ENCODE measurements at places on chromosomes 4 and X.

DNA sequence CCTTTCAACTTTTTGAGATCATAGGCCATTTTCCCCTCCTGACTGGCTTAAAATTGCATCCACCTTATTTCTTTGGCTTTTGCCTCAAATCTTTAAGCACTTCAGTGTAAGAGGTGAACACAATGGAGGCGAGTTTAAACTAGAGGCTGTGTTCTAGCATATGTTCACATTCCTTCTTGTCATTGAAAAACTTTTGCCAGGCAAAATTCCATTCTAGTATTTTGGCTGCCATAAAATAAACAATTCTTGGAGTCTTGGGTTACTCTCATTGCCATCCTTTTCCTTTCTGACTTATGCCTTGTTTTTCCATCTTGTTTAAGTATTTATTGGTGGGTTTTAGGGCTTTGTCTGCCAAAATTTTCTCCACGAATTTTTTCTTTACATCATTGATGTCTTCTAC lies 137.3 kb upstream of the ANXA10 start:
- DNase-seq: peak; percentile 26

GRCh38 chr4:20629186-20630106 lies 70.8 kb upstream of the PACRGL start:
- no peak for DNase-seq

GRCh38 chrX:132452911-132453550 lies 35.8 kb downstream of the MBNL3 start:
- no peak for DNase-seq

- DNase-seq: no peak
These were observed 95.7 kb downstream of the CPZ start for GRCh38 chr4:8688041-8688907.

DNA sequence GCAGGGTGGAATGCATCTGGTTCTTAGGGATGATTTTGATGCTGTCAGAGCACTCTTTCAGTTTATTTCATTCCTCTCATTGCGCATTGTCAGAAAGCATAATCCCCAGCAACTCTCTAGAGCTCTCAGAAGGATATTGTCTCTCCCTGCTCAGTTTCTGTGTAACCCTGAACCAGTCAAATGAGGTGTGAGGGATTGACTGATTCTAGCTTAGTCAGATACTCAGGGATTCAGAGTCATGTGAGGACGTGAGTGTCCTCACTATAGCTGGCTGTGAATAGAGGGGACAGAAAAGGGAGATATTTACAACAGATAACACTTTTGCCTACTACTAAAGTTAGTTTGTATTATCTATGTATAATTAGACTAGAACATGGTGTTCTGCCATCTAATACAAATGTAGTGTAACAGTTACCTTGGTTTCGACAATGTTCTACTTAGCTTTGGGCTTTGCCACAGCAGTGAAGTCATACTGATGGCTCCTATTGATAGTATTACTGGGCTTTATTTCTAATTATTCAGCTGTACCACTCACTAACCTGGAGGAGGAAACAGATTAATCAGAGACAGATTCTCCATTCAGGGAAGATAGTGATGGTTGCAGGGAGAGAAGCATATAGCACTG lies 19.5 kb downstream of the AP1AR start:
- DNase-seq: no peak

DNA sequence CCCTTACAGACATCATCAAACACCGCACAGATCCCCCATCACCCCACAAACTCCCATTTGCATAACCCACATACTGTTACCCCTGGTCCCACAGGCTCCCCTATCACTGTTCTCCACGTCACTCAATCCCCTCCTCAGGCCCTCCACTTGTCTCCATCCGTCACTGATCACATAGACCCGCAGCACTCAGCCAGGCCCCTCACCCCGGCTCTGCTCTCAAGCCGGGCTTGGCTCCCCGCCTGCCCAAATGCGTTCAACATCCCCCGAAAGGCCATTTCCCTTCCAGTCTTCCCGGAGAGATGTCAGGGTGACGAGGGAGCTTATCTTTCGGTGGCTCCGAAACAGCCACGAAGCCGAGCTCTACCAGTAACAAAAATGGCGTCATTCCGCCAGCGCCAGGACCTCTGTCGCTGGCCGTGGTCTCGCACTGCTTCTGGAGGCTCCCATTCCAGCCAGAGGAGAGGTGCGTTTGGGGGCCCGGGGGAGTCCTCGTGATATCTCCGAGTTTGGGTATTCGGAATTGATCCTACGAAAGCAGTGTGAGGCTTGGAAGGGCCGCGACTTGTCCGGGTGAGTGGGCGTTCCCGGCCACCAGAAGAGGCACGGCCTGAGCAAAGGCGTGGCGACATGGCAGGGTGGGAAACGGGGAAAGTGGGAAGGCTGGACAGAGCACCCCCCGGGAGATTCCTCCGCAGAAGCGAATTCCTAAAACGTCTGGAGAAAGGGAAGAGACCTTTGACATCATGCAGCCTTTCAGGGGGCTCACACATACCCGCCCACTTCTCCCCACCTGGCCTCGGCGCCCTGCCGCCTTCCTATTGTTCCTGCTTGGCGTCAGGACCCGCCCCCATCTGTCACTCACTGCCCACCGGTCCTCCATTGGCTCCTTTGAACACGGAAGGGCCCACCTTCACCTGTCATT lies at the start of gene ZNF630:
Gene ZNF630, minus strand, starts transcription at position 577 of the 922 bp plus-strand sequence. CDS start 4,754 bp downstream, outside the sequence.
- DNase-seq: no peak

DNA sequence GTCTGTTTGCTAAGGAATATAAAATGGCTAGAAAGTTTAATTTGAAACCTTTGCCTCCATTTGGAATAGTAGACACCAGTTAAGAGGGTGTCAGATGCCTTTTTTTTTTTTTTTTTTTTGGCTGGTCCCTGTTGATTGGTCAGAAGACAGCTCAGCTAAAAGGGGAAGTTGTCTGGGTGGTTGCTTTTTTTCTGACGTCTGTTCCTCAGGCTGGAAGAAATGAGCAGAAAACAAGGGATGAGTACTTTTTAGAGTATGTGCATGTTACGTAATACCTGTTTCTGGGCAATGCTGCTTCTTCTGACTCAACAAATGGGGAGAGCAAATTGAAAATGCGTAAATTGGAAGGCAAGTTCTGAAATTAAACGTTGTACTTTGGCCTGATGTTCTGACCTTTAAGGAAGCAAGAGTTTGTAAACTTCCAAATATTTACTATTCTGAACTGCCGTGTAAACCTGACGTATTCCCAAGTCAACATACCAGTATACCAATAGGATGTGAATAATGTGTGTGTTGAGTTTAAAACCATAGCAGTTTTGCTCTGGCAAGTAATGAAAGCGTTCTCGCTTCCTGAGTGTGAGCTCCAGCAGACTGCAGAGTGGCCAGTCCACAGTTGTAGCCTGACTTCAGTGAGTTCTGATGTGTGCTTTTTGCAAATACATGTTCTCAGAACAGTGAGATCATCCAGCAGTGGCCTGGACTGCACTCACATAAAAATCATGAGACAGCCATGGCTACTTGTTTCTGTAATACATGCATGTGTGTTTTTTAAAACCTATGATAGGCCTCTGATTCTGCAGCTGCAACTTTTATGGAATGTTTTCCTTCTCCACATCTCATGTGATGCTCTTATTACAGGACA lies 1.7 kb downstream of the SAT1 start:
- no peak for DNase-seq

DNA sequence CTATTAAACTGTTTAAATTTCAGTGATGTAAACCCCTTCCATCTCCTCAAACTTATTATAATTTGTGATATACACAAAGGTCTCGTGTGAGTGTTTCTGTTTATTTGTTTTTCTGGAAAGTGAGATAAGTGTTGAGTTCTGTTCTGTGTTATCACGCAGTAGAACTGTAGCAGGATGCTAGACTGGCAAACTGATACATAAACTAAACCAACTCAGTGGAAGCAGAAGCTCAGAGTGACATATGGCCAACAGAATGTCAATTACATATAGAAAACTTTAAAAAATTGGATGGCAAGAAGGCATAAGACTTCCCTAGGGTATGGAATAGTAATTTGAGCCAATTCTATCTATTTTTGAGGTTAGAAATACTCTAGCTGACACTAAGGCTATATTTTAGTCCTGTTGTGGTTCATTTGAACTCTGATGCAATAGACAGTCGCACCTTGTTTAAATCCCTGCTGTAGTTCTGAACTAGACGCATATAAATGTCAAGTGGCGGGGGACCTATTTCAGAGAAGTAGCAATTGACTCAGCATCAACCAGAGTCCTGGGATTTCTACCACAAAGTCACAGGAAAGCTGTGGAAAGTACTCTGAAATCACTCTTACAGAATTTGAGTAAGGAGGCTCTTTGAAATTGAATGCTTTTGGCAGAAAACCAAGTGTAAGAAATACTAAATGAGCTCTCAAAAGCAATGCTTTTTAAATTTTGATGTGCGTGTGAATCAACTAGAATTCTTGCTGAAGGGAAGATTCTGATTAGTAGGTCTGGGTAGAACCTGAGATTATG lies 294.4 kb downstream of the INPP4B start:
- DNase-seq: peak; percentile 36

DNA sequence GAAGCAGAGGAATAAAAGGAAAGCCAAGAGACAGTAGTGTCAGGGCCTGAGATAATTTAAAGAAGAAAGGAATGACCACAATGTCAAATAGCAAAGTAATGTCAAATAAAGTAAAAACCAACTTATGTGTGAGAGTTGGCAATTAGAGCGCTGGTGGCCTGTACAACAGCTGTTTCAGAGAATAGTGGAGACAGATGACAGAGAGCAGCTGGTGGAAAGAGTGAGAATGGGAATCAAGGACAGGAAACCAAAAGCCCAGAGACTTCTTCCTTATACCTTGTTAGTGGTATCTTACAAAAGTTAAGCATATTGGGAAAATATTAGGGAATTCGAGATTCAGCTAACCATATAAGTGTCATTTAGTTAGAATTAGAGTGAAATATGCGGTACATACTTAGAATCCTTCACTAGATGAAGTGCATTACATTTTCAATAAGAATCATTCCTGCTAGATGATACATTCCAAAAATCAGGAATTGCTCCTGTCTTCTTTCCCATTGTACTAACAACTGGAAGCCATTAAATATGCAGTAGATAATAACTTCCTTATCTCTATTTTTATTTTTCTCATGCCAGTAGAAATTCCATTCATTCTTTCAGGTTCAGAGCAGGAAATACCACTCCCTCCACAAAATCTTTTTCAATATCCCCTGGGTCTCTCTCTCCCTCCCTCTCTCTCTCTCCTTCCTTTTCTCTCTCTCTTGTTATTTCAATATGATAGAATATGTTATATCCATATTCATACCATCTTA lies 525.4 kb downstream of the CENPC start:
- no peak for DNase-seq

- no peak for DNase-seq
These were observed 71.4 kb upstream of the TRAM1L1 start for GRCh38 chr4:117156806-117157205.

GRCh38 chrX:101071582-101071981 lies 7.1 kb upstream of the TMEM35A start:
- no peak for DNase-seq

GRCh38 chr4:53813998-53814397 lies 222.7 kb upstream of the LNX1 start:
- no peak for DNase-seq

- no peak for DNase-seq
These were observed 162.7 kb upstream of the MBNL3 start for GRCh38 chrX:132651421-132652086.

DNA sequence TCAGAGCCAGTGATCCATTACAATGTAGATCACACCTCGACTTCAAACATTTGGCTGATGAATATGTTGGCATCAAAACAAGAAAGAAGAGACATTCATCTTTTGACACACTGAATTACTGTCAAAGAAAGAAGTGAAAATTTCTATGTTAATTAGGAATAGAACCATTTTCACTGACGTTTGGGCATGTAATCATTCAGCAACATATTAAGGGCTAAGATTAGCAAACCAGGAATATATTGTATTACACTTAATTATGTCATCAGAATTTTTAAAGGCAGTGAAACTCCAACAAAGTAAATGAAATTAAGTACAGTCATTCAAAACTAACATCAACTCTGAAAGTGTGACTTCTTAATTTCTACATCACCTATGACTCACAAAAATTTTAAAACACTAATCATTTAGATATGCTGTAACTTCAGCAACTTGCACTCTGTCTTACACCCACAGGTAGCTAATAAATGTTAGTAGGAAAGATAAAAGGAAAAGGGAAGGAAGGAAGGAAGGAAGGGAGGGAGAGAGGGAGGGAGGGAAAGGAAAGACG lies 1.4 kb upstream of the SMR3A start:
- no peak for DNase-seq

- no peak for DNase-seq
These were observed 199.3 kb downstream of the PCDH7 start for GRCh38 chr4:30919458-30919857.

DNA sequence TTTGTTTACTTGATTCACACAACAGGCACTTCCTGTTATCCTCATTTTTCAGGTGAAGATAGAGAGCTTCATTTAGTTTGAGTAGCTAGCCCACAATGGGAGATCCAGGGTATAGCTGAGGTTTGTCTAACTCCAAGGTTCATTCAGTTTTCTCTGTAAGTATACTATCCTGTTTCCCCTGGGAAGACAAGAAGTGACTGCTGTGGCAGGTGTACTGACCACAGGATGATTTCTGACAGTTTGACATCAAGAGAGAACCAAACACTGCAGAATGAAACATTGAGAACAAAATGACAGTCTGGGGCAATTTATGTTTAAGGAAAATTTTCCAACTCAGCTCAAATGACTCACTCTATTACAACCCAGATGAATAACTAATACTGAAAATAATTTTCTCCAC lies 958.0 kb downstream of the STPG2 start:
- DNase-seq: no peak

- DNase-seq: no peak
These were observed 22.6 kb downstream of the WDR1 start for GRCh38 chr4:10093801-10094552.

- DNase-seq: no peak
These were observed 72.6 kb downstream of the DMD start for GRCh38 chrX:33138677-33139249.

All from NCI-H446 treated with DMSO at 0.1 percent for 48 hours (cell line).